Type B pancreatic cell (in vitro differentiated cells): ENCODE measurements at places on chromosomes 2 and 18.

DNA sequence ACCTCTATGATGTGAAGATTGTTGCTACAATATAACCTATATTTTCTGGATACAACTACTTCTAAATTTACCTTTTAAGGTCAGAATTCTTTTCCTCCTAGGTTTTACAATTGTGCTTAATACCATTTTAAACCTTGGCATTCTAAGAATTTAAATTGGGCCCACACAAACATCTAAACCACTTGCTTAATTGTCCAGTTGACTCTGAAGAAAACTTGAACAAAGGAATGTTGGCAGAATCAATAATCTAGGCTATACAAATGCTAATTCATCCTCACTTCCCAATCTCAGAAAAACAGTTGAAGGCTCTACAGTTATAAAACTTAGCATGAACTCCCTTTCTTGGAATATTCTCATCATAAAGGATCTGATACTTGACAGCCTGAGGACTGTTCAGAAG is 84.3 kb downstream of the RPRM start:
- DNase-seq, result no peak

GRCh38 chr18:13439461-13439860 is 220.9 kb downstream of the LDLRAD4 start:
- no peak for DNase-seq

- no peak for DNase-seq
Observed at GRCh38 chr18:72470391-72470790, 73.8 kb downstream of the CBLN2 start.

DNA sequence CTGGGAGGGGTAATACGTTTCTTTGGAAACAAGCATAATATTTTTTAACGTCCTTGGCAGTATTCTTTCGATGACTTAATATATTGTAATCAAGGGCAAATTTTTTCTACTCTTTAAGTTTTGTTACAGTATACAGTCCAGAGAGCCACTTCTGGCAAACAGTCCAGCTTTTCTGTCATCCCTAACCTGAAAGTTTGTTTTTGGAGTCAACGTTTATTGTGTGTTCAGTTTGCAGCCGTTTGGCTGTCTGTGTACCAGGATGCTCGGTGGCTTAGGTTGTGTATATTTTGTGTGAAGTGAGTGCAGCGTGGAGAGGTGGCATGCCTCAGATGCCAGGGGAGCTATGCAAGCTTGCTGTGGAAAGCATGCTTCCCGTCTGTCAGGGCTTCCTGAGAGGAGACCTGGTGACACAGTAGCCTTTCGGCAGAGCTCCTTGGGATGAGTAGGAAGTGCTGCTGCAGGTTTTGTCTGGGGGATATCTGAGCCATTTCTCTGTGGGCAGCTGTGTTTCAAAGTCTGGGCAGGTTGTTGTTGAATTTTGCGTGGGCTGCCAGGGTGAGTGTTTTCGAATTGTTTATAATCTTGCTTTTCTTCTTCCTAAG is 14.7 kb downstream of the MAP3K20 start:
- no peak for DNase-seq

DNA sequence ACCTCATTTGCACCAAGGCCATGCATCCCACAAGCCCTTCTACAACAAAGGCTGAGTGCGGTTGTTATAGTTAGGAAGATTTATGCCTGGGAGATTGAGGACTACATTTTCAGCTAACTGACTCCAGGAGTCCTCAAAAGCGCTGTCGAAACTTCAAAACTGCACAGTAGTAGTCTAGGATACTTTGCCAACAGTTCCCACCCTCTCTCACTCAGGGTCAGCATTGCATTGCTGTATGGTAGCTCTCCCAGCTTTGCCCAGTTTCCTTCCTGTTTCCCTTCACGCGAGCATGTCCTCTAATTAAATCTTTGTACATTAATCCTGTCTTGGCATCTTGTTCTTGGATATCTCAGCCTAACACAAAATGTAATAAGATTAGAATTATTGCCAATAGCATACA is 420.6 kb upstream of the UBE2E3 start:
- DNase-seq, result no peak

- DNase-seq, result no peak
Observed at GRCh38 chr2:2901384-2902345, 476.0 kb downstream of the EIPR1 start.

DNA sequence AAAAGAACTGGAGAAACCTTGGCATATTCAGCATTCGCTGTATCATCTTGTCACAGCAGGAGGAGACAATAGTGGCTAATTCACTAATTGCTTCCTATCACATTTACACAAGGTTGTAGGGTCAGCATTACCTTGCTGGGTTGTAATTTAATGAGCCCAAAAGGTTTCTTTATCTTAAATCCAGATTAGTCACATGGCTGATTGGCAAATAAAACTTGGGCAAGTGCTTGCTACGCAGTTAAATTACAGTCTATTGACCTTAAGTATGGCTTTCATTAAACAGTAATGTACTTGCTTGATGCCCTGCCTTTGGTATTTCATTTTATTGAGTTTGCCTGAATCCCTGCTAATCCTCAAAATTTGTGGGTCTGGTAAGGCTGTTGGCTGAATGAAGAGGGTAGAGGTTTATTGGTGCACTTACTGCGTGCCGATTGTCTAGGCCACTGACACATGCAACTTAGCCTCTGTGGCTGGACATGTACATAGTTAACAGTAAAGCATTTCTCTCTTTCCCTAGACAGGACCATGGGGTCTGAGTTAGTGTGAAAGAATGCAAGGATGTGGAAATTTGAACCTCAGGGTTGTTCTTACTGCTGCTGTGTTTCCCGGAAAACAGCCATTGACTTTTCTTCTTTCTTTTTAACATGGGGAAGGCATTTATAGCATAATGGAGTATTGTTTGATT is 34.3 kb downstream of the FMNL2 start:
- DNase-seq, result no peak

GRCh38 chr18:50377061-50377798 is 2.4 kb downstream of the SKA1 start:
- no peak for DNase-seq

DNA sequence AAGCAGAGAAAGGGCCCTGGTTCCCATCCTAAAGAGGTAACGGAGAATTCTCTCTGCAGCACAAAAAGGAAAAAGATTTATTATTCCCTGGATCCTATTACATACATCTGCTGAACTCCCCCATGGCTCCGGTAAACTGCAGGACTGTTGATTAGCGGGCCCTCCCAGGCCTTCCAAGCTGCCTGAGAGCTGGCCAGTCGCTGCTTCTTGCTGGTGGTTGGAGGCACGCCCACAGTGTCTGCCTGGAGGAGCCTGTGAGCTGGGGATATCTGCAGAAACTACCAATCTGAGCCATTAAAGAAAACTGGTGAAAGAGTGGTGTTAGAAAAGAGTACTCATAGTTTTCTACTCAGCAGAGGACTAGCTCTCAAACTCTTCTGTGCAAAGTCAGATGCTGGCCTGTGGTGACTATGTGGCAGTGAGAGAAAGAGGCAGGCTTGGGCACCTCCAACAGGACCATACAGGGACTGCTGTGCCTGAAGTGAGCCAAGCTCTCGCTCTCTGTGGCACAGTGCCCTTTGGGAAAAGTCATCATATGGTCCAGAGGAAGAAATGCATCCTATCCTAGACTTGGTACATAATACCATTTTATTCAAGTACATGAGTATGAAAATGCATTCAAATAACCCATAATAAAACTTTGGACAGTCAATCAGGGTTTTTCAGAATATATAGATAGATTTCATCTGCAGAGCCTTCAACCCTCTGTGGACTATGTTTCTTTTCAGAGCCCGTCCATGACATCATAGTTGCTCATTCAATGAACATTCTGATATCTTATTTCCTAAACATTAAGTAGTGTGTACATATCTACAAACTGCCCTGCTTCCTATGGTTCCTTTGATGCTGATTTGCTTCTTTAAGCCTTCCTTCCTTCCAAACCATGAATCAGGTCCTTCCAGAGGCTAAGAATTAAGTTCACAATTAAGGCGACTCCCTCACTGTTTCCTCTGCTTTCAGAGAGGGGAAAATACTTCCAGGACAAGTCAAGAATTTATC is 242.0 kb upstream of the LYPD1 start:
- DNase-seq, result peak; percentile 75

DNA sequence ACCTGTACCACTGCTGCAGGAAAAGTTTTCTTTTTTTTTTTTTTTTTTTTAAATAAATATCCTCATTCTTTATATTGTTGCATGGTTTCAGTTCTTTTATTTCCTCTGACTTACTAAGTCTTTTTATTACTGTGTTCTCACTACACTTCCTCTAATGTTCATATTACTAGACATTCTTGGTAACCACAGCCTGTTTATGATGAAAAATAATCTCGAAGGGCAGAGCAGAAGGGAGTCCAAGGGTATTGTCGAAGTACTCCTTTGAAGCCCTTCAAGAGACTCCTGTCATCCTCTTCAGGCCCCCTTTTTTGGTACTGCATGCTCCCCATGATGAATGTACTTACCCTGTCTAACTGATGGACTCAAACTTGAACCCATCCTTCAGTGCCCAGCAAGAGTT is 61.2 kb downstream of the RND3 start:
- DNase-seq, result no peak

- no peak for DNase-seq
Observed at GRCh38 chr2:239970004-239970623, 55.0 kb downstream of the NDUFA10 start.

DNA sequence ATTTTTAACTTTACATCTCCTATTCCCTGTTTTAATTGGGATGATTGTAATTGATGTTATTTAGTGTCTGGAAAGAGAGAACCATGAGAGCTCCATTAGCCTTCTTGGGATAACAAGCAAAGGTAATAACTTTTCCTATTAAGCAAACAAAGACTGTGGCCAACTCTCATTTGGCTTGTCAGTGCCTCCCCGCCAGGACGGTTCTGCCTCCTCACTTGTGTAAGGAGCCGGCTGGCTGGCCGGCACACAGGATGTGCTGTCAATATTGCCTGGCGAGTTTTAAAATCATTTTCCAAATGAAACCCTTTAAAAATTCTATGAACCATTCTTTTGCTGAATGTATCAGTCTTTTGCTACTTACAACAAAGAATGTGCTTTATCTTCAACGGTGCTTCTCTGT is 898.3 kb downstream of the CPS1 start:
- no peak for DNase-seq

- DNase-seq, result no peak
Observed at GRCh38 chr18:6031002-6031401, 135.7 kb upstream of the TMEM200C start.

DNA sequence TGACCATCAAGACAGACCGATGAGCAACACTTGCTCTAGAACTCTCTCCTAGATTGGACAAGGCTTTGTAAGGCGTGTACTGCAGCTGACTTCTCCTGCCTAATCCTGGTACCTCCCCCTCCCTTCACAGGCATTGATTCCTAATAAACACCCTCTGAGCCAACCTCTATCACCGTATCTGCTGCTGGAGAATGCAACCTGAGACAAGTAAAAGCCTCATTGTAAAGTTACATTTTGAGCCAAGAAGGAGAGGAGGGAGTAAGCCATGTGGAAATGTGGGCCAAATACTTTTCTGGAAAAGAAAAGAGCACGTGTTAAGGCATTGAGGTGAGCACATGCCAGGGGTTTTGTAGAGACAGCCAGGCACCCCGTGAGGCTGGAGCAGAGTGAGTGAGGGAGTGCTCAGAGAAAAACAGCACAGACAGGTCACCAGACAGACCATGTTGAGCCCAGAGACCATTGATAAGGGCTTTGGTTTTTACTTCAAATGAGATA is 2.6 kb upstream of the WDFY1 start:
- no peak for DNase-seq

GRCh38 chr2:8575038-8575833 is 106.6 kb upstream of the ID2 start:
- DNase-seq, result peak; percentile 54

DNA sequence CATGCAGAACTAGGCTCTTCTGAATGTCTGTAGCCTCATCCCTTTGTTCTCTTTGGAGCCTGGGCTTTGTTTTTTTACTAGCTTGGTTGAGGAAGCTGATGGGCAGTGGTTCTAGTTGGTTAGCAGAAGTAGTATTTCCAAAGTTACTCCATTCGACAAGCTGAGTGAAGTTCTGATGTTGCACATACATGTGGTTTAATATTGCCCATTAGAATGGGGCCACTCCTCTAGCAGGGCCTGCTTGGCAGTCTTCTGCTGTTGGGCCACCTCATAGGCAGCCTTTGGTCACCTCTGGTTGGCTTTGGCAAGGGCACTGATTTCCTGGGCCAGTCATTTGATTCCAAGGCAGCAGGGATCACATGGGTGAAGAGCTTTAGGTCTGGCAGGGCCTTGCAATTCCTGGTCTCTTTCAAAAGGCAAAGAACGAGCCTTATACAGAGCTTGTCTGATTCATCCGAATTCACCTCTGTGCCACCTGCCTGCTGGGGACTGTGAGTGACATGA is 2.5 kb downstream of the RPIA start:
- DNase-seq, result no peak

DNA sequence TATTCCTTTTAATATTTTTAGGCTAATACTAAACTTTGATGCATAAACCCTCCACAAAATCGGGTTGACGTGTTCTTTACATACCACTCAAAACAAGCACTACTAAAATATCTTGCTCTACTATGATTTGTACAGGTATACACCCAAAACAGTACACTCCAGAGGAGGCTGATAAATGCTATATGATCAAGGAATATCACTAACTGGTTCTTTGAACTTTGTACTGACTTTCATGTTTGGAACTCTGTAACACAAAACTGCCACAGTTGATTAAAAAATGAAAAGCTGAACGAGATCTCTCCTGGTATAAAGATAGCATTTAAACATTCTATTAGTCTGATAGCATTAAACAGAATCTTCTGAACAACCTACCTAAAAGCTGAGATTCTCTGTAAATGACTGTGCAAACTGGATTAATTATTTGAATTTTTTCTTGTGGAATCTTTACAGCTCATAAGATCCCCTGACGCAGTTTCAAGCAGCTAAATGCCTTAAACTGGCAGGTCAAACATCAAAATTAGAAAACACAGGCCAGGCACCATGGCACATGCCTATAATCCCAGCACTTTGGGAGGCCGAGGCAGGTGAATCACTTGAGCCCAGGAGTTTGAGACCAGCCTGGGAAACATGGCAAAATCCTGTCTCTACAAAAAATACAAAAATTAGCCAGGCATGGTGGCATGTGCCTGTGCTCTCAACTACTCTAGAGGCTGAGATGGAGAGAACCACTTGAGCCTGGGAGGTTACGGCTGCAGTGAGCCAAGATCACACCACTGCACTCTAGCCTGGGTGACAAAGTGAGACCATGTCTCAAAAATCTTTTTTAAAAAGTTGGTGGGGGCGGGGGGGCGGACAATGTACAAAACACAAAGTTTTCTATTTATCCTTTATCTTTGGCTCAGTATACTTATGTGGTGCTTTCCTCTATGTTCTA is 150.6 kb downstream of the EXOC6B start:
- DNase-seq, result no peak
